ENCODE measurements at places on chromosomes 3 and 15.

DNA sequence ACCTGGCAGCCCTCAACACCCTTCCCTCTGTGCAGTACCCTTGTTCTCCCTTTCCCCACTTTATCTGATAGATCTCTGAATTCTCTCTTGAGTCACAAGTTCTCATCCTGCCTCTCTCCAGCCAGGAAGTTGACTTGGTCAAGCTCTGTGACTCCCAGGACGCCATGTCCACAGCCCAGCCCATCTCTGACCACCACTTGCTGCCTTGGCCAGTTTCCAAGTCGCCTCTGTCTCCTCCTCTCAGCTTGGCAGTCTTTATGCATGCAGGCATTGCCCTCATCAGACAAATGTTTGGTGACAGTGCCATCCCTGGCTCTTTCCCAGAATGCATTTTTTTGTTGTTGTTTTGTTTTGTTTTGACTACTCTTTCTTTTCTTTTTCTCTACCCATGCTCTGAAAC is 25.7 kb downstream of the ZNF35 start:
- no peak for DNase-seq

DNA sequence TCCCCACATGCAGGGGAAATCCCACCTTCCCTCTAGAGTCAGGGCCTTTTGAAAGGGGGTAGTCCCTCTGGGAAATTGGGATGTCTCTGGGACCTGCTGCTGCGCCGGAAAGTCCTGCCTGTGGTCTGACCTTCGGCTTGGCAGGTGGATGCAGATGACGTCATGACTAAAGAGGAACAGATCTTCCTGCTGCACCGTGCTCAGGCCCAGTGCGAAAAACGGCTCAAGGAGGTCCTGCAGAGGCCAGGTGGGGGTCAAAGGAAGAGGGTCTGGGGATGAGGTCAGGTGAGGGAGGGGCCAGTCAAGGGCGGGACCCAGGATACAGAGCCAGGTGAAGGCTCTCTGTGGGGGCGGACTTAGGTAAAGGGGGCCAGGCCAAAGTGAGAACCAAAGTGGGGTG is 16.2 kb downstream of the PTH1R start:
- DNase-seq, result no peak

DNA sequence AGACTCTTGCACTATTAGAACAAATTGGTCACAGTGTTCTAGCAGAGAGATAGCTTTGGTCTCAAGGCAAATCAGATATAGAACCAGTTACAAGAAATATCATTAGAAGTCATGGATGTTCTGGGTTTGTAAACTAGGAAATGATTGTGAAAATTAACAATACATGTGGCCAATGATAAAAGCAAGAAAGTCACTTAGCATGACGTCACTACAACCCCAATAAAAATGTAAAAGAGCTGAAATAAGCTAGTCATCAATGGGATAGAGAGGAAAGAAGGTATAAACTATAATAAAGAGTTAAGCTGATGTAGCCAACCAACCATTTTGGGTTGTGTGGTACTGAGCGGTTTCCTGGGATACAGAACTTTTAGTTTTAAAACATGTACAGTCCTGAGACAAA is 32.1 kb upstream of the KCNH8 start:
- no peak for DNase-seq

DNA sequence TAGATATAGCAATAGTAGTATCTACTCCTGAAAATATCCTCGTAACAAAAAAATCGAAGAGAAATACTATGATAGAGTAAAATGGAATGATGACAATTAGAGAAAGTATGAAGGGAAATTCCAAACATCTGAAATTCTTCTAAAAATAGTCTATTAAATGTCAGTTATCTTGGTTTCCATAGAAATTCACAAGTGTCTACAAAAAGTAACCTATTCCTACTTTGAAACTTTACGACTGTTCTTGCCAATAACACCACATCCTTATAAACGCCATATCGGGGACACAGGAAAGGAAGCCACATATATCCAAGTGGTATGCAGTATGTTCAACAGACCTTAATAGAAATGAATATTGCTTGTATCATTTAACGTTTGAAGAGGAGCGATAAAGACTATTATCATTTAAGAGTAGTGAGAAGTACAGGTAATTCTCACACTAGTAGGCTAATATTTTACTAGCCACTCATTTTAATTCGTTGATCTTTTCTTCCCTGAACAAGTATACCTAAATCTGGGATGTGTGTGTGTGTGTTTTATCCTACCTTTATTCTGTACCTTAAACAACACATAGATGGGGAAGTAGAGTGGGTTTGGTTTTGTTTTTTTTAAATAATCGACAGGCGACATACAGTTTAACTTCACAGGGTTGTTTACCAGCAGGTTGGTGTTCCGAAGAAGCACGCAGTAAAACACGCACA is 1.2 kb downstream of the GPR176 start:
- no peak for DNase-seq

DNA sequence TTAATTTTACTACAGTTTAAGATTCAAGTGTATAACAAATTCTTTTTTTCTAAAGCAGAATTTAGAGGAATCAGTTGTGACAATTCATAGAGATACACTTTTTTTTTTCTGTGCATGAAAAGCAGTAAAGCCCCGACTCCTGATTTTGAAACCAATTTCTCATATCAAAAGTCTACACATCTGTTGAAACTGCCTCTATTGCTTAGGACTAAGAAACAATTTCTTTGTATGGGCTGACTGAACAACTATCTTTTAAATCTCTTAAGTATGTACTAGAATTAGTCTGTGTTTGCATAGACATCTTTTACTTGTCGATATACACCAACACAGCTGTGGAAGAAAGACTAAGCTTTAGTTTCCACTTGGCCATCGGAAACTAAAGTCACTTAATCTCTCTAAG is 127.6 kb downstream of the MEIS2 start:
- DNase-seq, result no peak

DNA sequence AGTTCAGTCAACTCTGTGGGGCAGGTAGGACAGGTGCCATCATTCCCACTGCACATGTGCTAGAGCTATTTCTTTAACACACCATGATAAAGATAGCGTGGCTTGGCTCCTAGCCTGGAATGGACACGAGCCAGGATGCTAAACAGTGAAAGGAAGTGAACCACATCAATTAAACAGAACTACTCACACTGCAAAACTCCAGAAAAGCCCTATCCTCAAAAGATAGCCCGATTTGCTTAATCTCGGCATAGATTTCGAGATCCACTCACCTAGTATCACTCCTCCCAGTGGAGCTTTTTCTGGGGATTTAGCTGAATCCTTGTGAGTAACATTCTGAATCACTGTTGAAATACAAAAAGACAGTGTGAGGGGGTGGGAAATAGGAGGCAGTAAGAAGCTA is 118.0 kb downstream of the ABI3BP start:
- no peak for DNase-seq

- DNase-seq, result no peak
Observed at GRCh38 chr15:59304034-59304795, 68.5 kb downstream of the MYO1E start.
